Esophagus muscularis mucosa (tissue), 4 donors: ENCODE measurements at places on chromosomes 6 and 20.
A peak's percentile ranks its signal among the peaks of the same experiment; 100 is the strongest.

DNA sequence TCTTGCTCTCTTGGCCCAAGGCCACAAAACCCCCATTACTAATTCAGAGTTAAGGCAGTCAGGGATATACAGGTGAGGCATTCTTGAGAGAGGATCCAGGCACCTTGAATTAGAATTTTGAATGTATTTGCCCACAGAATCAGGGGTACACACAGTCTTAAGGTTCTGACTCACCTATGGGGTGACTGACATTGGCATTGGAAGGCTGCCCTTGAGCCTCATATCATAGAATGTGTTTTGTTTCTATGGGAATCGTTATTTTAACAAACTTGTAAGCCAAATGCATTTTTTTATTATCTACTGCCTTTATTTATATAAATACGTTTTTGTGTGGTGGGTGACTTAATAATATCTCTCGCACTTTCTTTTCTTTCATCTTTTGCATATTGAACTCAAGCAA, 218.6 kb upstream of the CITED2 start:
- peak overlapping the region; percentile 86 for H3K27ac ChIP-seq
- DNase-seq, result no peak
- H3K4me1 ChIP-seq, result peaks cover 94% of the 10 kb centered on the region
- H3K4me3 ChIP-seq, result no peak overlapping the region
- no peaks in the 10 kb centered on the region for H3K27me3 ChIP-seq

DNA sequence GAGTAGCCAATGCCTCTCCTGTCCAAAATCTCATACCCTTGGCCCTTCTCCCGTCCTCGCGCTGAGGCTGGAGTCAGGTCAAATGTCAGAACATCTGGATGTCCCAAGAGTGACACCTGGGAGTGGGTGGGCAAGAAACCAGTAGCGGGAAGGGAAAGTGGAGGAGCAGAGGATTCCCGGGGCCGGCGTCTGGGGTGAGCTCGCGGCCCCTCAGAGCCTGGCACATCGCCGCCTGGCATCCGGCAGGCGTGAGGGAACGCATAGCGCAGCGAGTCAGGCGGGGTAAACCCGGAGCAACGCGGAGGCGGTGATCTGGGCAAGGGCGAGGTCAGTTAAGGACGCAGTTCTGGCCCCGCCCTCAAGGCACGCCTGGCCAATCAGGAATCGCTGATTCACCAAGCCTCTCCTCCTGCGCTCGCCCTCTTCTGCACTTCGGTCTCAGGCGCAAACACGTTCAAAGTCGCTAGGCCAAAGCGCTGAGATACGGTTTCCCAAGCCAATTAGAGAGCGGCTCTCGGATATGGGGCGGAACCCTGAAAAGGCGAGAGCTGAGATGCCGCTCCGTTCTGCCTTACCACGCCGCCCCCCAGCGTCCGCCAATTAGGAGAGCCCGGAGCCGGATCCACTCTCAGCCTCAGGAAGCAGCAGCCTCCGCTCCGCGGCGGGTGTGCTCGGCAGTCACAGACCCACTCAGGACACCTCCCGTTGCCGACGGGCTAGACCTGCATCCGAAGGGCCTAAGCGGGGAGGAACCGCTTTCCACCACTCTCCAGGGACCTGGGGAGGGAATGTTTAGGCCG, 22.5 kb downstream of the VPS52 start:
- H3K36me3 ChIP-seq, result peaks cover 13% of the 10 kb centered on the region
- H3K4me1 ChIP-seq, result peaks cover 24% of the 10 kb centered on the region
- H3K4me3 ChIP-seq, result peak overlapping the region; percentile 66

DNA sequence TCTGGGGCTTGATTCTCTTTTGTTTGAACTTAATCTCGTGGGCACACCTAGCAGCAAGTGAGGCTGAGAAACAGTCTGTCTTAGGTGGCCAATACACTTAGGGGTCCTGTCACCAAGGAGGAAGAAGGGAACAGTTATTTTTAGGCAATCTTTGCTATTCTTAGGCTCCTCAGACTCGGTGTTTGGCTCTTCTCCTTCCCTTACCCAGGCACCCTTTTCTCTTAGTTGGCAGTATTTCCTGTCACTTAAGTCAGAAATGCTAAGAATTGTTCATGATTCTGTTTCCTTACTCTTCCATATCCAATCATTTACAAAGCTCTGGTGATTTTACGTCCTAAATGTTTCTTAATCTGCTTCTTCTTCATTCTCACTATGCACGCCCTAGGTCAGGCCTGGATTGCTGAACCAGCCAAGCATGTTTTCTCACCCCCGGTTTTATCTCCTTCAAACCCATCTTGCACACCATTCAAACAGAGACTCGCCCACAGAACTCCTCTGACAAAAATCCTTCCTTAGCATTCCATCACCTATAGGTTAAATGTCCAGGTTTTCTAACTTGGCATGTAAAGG, 45.2 kb upstream of the TMEM217 start:
- H3K4me3 ChIP-seq, result no peak overlapping the region
- H3K27ac ChIP-seq, result no peak overlapping the region
- peaks cover 4% of the 10 kb centered on the region for H3K4me1 ChIP-seq

DNA sequence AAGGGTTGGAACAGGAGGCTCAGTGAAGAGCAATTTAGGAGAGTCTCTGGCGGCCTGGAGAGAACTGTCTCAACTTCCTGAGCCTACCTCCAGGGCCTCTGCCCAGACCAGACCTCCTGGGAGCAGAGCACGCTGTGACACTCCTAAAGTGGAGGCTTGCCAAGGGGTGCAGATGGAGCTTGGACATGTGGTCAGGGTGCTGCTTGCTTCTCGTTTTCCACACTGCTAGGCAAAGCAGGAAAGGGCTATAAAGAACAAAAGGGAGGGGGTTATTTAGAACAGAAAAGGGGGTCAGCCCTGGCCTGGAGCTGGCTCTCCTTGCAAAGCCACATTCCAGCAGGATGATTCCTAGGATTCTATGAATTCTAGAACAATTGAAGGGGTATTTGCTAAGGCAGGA, 145.7 kb upstream of the GGTLC1 start:
- H3K4me1 ChIP-seq, result no peaks in the 10 kb centered on the region
- H3K4me3 ChIP-seq, result no peak overlapping the region
- no peak overlapping the region for H3K27ac ChIP-seq
- H3K27me3 ChIP-seq, result no peaks in the 10 kb centered on the region
- H3K36me3 ChIP-seq, result no peaks in the 10 kb centered on the region
- DNase-seq, result no peak

DNA sequence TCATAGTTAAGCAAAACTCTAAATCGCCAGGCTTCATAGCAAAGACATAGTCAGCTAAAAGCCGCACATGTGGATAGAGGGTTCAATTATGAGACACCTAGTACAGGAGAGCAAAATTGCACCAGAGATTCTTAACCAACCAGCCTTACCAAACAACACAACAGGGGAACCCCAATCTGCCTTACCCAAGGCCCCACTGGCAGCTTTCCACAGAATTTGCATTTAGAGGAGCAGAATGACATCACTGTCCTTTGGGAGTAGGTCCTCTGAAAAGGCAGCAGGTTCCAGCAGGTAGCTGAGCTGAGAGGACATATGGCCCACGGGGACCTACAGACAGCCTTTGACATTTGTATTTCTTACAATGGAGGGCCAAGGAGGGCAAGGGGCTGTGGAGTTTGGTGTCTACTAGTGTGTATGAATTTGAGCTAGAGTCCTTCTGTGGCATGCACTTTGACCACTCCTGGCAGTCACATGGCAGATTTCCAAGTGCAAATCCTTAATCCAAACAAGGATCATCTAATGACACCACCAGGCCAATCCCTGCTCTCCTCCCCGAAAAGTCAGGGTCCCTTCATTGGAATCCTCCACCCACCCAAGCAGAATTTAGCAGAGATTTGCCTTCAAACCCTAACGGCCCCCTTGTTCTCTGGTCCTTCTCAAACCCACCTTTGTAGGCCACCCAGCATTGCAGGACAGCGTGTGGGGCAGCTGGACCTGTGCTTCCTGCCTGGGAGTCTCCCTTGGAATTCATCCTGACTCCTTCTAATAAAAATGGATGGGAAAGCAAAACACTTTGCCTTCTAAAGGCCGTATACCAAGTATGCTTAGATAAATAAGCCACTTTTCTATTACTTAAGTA, 171.2 kb upstream of the SUPT3H start:
- DNase-seq, result peak; percentile 91
- no peaks in the 10 kb centered on the region for H3K4me1 ChIP-seq
- H3K27ac ChIP-seq, result no peak overlapping the region

- H3K27me3 ChIP-seq, result no peaks in the 10 kb centered on the region
Observed at GRCh38 chr6:259901-260508, 32.3 kb upstream of the DUSP22 start.

- H3K27ac ChIP-seq, result peak overlapping the region; percentile 97
- no peaks in the 10 kb centered on the region for H3K27me3 ChIP-seq
- peaks cover 61% of the 10 kb centered on the region for H3K4me1 ChIP-seq
- no peak for DNase-seq
- H3K36me3 ChIP-seq, result no peaks in the 10 kb centered on the region
- H3K4me3 ChIP-seq, result peak overlapping the region; percentile 92
Observed at GRCh38 chr6:110876806-110877564, 2.4 kb downstream of the AMD1 start.

DNA sequence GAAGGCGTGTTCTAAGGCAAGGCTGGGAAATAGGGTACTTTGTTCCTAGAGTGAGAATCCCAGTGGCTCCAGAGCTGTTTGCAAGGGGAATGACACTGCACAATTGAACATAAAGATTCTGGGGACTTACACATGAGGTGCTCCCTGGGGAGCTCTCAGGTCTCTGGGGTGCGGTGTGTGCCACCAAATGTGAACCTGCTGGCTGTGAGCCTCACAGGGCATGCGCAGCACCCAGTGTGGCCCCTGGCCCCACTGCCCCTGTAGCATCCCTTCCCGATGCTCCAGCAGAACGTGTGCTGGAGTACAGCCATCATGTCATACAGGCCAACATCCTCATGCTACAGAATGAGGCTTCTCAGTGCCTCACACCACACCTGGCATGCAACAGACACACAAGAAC, 68.2 kb downstream of the TOX2 start:
- H3K36me3 ChIP-seq, result no peaks in the 10 kb centered on the region
- no peaks in the 10 kb centered on the region for H3K4me1 ChIP-seq
- no peak overlapping the region for H3K4me3 ChIP-seq
- H3K27ac ChIP-seq, result no peak overlapping the region
- no peak for DNase-seq
- H3K27me3 ChIP-seq, result no peaks in the 10 kb centered on the region

DNA sequence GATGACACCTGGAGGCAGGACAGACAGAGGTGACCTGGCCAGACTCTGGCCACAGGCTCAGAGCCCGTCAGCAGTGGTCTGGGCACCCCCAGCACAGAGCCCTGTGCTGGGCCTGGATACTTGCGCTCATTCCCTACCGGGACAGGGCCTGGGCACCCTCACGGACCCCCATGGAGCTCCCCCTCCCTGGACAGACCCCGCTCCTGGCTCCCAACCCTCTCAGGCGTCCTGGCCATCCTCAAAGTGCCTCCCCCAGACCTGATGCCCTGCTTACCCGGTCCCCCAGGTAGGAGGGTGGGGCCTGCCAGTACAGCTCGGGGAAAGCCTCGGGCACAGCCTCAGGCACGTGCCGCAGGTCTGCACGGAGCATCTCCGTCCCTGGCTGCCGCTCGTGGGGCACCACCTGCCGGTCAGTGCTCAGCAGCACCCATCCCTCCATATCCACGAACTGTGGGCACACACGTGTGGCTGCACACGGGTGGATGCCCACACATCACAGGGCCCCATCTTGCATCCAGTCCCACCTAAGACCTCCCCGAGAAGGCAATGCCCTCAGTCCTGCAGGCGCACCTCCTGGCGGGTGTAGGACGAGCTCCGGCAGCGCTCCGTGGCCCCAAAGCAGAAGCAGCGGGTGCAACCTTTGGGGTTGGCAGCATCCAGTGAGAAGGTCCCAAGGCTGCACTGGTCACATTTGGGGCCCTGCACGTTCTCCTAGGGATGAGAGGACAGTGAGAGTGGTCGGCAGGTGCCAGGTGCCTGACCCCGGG, 24.3 kb downstream of the ADRM1 start:
- H3K27me3 ChIP-seq, result no peaks in the 10 kb centered on the region
- no peak overlapping the region for H3K4me3 ChIP-seq
- H3K4me1 ChIP-seq, result no peaks in the 10 kb centered on the region

DNA sequence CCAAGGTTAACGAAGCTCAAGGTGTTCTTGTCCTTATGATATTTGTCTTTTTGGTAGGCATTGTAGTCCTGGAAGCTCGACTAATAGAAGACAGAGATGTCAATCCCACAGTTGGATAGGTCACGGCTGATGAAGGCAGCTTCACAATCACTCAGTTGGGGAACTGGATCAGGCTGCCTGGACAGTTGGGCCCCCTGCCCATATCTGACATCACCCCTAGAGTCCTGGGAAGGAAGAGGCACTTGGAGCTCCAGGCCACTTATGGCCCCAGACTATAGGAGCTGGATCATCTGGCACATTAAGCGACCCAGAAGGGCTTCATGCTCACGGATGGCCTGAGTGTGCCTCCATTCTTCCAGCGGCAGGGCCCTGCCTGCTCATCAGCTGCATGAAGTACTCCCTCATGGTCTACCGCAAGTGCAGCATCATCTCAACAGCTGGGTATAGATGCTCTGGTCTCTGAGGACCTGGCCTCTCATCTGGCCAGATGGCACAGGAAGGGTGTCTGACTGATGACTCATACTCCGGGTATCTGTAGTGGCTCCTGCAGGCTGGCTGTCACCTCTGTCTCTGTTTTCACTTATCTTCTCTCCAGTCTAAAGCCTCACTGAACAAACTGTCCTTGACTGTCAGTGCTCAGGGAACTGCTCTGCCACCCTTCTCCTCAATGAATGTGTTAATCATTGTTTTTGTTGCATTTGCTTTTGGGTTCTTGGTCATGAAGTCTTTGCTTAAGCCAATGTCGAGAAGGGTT, 29.2 kb upstream of the SSR1 start:
- H3K27me3 ChIP-seq, result no peaks in the 10 kb centered on the region
- no peaks in the 10 kb centered on the region for H3K36me3 ChIP-seq
- H3K27ac ChIP-seq, result no peak overlapping the region
- H3K4me1 ChIP-seq, result no peaks in the 10 kb centered on the region
- DNase-seq, result no peak
- no peak overlapping the region for H3K4me3 ChIP-seq

DNA sequence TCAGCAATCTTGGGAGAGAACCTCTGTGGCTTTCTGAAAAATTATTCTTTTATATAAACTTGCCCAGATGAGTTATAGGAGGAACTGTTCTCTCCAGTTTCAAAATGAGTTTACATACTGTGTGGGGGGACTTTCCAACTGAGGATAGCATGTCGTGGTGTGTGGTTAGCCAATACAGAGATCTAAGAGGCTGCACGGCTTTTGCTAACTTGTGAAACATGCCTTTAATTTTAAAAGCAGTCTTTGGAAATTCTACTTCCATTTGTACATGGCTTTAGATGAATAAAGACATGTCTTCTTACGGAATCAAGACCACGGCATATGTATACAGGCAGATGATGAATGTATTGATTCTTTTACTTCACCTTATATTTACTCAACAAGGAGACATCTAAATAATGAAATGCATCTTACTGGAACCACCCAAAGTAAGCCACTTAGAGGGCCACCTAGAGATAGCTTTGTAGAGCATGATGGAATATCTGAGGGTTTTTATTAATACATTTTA, 39.8 kb downstream of the HIVEP1 start:
- no peaks in the 10 kb centered on the region for H3K27me3 ChIP-seq
- no peak overlapping the region for H3K4me3 ChIP-seq

DNA sequence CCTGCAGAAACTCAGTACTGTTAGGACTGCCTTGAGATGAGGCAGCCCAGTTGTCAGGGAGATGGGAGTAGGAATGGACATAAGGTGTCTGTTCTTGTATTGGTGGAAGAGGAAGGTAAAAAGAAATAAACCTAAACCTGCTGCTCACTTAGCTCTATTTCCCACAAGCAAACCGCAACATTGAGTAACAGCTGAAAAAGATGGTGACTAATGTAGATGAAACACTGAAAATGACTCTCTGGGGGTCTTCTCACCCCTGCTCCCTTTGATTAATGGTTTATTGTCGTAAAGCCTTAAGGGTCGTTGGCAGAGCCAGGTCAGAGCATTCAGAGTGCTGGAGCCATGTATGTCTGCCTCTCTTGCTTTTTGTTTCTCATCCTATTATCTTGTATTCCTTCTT, 87.5 kb downstream of the FOXO3 start:
- H3K36me3 ChIP-seq, result no peaks in the 10 kb centered on the region
- H3K4me1 ChIP-seq, result peaks cover 90% of the 10 kb centered on the region
- no peak overlapping the region for H3K4me3 ChIP-seq
- H3K27ac ChIP-seq, result no peak overlapping the region
